ENCODE measurements at places on chromosomes 3 and 15. TPM values are rescaled to one million over a fixed set of nuclear protein-coding genes. Genes with fewer than 3 reads are reported as not detected.
A peak's percentile ranks its signal among the peaks of the same experiment; 100 is the strongest.

GRCh38 chr3:70988111-70988510 is 595.4 kb downstream of the FOXP1 start:
- H3K4me1 ChIP-seq = peaks cover 13% of the 10 kb centered on the region
- DNase-seq = no peak
- no peak overlapping the region for H3K27ac ChIP-seq
- H3K36me3 ChIP-seq = peaks cover 22% of the 10 kb centered on the region
- no peak overlapping the region for H3K4me3 ChIP-seq

- no peaks in the 10 kb centered on the region for H3K36me3 ChIP-seq
- no peaks in the 10 kb centered on the region for H3K4me1 ChIP-seq
- DNase-seq = no peak
- H3K4me3 ChIP-seq = no peak overlapping the region
- peaks cover 24% of the 10 kb centered on the region for H3K27me3 ChIP-seq
These were observed 60.6 kb upstream of the GAP43 start for GRCh38 chr3:115562636-115563267.

DNA sequence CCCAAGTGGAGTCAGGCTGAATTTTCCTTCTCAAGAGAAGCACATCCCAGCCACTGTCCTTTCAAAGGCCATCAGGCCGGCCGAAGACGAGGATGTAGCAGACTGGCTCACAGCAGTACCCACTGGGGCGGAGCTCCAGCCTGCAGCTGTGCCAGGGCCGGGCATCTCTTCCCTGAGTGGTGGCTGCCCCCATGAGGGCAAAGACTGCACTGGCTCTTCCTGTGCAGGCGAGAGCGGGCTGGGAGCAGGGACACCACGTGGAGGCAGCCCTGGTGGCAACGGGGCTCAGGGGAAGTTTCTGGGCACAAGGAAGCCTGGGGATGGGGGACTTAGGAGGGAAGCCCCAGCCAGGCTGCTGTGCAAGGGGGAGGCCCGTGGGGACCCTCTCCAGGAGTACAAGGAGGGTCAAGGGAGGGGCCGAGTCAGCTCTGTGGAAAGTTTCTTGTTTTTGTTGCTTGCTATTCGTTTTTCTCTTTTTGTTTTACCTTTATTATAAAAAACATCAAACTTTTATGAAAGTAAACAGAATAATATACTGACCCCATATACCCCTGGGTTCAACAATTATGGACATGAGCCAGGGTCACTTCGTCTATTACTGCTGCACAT is 66.1 kb downstream of the RPN1 start:
- H3K36me3 ChIP-seq = no peaks in the 10 kb centered on the region
- peak; percentile 85 for DNase-seq
- no peaks in the 10 kb centered on the region for H3K27me3 ChIP-seq
- peaks cover 7% of the 10 kb centered on the region for H3K4me1 ChIP-seq

Gene VILL
- total RNA-seq = 0.44 TPM

Gene STX19
- total RNA-seq = not detected
